ENCODE measurements at places on chromosomes 5 and 9. TPM values are rescaled to one million over a fixed set of nuclear protein-coding genes. Genes with fewer than 3 reads are reported as not detected.

KIF20A gene
- polyA plus RNA-seq, result 33.1 TPM

SPAAR gene
- 1.3 TPM for polyA plus RNA-seq

MAP1B gene
- polyA plus RNA-seq, result 13.6 TPM

DMRT3 gene
- 1.7 TPM for polyA plus RNA-seq

LCN10 gene
- 2.5 TPM for polyA plus RNA-seq

KLF4 gene
- polyA plus RNA-seq, result 8.4 TPM

GLDC gene
- 18.8 TPM for polyA plus RNA-seq

ADAMTS12 gene
- 14.9 TPM for polyA plus RNA-seq

PCDHA11 gene
- 0.09 TPM for polyA plus RNA-seq

EDIL3 gene
- polyA plus RNA-seq, result 41.3 TPM

IL33 gene
- 7.6 TPM for polyA plus RNA-seq

PKD2L2 gene
- not detected for polyA plus RNA-seq

ENG gene
- 75.7 TPM for polyA plus RNA-seq

GPRIN1 gene
- 2.3 TPM for polyA plus RNA-seq

HK3 gene
- 0.67 TPM for polyA plus RNA-seq

DCAF10 gene
- polyA plus RNA-seq, result 36.9 TPM

DOK3 gene
- polyA plus RNA-seq, result 7.1 TPM

ADAMTS13 gene
- polyA plus RNA-seq, result 14.6 TPM

STKLD1 gene
- 4.4 TPM for polyA plus RNA-seq

SPATA31D3 gene
- polyA plus RNA-seq, result not detected

LCN12 gene
- 47.3 TPM for polyA plus RNA-seq

SLC36A3 gene
- not detected for polyA plus RNA-seq

SLC6A3 gene
- 0.24 TPM for polyA plus RNA-seq

ROPN1L gene
- polyA plus RNA-seq, result 1.6 TPM

PCDHGB7 gene
- 15.2 TPM for polyA plus RNA-seq

TAF11L10 gene
- not detected for polyA plus RNA-seq

OR2Y1 gene
- not detected for polyA plus RNA-seq

EIF4EBP3 gene
- polyA plus RNA-seq, result 7.6 TPM

DAP gene
- 116 TPM for polyA plus RNA-seq

SEMA5A gene
- polyA plus RNA-seq, result 37.3 TPM

SPATA31E1 gene
- polyA plus RNA-seq, result not detected

CBY3 gene
- polyA plus RNA-seq, result 0.75 TPM

KCNV2 gene
- 0.14 TPM for polyA plus RNA-seq

IFNA8 gene
- not detected for polyA plus RNA-seq

PCDHB4 gene
- 1.7 TPM for polyA plus RNA-seq

All from renal cortex interstitium (tissue), 15 donors.